Hematopoietic multipotent progenitor cell (in vitro differentiated cells): ENCODE measurements at places on chromosomes 2 and 18.

DNA sequence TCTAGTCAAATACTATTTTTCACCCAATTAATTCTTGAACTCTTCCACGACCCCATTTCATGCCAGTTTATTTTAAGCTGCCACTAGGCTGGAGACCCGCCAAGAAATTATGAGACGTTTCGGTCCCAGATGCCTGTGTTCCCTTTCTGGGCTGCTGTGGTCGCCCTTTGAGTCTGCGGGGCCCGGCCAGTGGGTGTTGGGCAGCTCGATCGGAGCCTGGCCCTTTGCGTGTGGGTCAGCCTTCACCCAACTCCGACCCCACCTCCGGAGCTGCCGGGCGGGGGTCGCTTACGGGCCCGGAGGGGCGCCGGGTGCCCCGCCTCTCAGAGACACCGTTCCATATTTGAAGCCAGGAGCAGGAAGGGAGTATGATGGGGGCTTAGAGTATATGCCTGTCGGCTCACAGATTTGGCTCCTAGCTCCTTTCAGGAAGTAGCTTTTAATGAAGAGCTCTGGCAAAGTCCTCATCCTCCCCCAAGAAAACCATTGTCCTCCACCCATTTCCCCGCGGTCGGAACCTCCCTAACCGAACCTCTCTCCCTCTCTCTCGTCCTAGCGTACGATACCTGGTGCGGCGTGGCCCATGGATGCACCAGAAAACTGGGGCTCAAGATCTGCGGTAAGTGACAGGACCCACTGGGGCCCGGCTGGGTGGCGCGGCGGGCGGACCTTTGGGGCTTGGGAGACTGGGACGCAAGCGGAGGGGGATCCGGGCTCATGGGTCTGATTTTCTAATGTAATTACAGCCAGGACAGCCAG is 5.0 kb downstream of the GAD1 start:
- no peak for DNase-seq

GRCh38 chr2:172211512-172211911 is 108.8 kb upstream of the DLX2 start:
- DNase-seq: no peak

DNA sequence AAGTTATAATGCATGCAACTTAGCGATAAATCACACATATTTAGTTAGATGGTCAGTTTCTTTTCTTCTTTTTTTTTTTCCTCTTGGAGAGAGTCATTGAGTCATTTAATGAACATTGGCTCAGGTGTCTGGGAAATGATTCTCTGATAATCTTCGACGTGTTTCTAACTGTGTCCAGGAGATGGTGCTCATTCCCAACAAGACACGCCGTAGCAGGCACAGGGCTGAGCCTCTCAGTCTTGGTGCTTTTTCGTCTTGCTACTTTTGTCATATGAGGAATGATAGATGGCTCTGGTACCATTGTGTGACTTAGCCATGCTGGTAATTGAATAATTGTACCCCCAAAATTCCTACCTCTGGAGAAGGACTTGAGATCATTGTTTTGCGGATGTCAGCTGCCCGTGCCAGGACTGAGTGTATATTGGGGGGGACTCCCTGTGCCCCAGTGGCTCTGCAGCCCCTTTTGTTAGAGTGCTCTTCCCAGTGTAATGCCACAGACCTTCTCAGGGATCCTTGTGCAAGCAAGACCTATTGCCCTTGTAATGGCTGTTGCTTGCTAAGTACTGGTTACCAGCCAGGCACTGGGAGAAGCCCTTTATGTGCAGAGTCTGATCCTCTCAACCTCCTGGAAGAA is 107.6 kb upstream of the CYRIA start:
- DNase-seq: peak; percentile 33

- DNase-seq: no peak
Observed at GRCh38 chr18:79302120-79302519, 93.6 kb upstream of the NFATC1 start.

DNA sequence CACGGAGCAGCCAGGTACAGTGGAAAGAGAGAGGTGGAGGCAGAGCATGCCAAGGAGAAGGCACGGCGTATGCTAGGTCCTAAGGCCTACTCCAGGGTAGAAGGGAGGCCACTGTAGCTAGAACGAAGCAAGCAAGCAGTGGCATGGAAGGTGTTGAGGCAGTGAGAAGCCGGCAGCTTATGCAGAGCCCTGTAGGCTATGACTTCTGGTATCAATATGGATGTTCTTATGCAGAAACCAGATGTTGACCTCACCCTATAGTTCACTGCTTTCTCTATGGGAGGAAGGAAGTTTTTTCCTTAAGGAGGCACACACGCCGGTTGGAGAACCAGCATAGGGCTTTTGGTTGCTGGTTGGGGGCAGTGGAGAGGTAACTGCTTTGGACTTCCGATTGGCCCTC is 6.1 kb downstream of the MGAT5 start:
- DNase-seq: no peak

DNA sequence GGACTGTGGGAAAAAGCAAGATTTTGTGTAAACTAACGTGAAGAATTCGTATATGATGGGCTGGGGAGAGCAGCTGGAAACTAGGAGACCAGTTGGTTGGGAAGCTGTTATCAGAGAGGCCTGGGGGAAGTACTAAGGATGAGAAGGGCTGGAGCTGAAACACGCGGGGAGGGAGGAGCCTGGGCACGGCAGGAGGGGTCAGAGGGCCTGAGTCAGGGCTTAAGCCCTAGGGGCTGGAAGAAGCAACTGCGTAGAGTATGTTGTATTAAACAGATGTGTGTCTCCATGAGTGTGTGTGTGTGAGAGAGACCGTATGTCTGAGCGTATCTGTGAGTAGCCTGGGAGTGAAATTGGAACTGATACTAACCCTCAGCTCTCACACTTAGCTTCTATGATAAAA is 8.4 kb downstream of the POMC start:
- DNase-seq: peak; percentile 17

DNA sequence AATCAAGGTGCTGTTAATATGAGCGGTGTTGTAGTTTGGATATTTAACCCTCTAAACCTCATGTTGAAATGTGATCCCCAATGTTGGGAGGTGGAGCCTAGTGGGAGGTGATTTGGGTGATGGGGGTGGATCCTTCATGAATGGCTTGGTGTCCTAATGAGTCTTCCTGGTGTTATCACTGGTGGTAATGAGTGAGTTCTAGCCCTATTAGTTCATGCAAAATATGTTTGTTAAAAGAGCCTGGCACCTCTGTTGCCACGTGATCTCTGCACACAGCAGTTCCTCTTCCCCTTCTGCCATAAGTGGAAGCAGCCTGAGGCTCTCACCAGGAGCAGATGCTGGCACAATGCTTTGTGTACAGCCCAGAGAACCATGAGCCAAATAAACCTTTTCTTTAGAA is 158.4 kb downstream of the FMNL2 start:
- no peak for DNase-seq

DNA sequence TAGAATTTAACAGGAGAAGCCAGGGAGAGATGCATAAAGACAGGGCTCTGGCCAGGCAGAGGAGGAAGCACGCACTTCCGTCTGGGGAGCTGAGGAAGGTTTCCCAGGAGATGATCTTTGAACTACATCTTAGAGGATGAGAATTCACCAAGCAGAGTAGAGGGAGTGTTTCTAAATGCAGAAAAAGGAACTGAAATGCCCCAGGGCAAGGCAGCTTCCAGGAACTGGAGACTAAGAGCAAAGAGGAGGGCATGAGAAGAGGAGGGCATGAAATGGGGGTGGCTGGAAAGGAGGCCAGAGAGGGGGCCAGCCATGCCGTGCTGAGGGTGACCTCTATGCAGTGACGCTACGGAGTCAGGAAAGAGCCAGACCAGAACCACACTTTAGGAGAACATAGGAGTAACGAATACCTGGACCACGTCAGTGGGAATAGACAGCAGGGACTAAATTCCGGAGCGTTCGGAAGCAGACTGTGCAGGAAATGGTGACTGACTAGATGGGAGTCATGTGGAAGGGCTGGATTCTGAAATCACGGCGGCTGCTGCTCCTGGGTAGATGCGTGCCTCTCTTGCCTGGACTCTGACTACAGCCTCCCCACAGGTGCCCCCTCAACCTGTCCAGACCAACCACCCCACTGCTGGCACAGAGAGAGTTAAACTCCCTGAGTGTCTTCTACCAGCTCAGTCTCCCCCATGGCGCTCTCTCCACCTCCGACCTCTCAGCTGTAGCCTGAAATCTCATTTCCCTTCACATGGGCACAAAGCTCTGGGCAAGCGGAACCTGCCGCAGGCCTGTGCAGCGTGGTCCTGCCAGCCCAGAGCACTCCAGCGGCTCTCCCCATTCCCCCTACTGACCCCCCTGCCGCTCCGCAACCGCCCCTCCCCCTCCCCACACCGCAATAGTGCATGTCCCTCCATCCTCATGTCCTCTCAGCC is 87.0 kb upstream of the RTN4 start:
- no peak for DNase-seq

DNA sequence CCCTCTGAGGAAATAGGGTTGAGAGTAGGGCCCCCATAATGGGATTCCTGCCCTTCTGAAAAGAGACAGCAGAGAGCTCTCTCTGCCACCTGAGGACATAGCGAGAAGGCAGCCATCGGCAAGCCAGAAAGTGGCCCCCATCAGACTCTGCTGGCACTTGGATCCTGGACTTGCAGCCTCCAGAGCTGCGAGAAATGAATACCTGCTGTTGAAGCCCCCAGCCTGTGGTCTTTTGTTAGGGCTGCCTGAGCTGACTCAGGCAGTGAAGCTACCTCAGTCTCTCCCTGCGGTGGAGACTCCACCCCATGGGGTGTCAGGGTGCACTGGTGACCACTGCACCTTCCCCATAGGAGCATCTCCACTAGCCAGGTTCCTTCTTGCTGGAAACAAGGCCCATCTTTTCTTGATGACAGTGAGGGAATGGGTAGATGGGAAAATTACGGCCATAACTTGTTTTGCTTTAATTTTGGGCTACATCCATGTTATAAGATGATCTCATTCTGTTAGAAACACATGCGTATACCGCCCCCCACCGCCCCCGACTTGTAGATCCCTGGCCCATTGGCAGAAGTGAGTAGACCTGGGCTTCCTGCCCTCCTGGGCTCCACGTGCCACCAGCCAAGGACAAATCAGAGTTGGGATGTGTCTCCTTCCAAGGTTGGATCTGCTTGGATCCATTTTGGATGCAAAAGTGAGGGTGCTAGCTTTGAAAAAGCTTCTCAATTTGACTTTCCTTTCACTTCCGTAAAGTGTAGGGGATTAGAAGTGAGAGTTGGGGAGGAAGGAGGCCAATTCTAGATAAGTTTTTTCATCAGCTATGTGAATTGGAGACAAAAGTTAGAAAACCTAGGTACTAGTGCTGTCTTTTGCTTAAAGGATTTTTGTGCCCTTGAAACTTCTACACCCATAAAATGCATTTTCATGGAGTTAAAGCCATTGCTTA is 42.9 kb downstream of the NCK2 start:
- DNase-seq: no peak

DNA sequence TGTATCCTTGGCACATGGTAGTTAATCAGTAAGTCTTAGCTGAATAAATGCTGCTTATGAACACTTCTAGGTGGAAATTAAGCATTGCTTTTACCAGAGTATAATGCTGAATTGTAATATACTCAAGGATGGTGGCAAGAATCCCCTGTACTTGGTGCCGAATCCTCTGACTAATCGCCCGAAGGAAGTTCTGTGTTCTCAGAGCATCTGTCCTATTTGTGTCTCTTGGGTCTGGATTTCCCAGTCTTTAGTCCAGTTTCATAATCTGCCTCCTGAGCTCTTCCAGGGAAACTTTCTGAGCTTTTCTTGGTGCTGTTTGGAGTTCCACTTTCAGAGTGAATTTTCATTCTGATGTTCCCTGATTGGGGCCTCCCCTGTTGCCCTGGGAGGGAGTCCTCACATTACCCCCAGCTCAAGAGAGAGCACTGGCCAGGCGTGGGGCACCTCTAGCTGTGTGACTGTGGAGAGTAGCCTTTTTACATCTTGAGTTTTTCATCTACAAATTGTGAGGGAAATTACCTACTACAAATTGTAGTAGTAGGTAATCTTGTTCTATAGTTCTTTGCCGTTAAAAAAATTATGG is 144.9 kb downstream of the LTBP1 start:
- no peak for DNase-seq

DNA sequence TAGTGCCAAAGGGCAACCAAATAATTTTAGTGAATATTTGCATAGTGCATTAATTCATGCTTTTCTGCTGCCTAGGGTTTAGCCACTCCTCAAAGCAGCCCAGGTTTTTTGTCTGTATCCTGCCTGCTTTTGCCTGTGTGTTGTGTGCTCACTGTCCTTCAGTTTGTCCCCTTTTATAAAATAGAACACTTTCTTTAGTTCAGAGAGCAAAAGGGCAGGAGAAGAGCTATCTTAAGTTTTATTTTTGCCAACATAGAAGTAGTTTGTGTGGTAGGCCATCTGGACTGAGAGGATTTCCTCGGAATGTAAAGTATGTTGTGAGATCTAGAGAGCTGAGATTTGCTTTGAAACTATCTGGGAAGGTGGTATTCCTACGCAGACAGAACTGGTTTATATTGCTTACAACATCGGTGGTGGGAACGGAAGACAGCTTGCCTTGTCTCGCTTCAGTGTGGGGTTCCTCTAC is 64.9 kb downstream of the EML4 start:
- no peak for DNase-seq

DNA sequence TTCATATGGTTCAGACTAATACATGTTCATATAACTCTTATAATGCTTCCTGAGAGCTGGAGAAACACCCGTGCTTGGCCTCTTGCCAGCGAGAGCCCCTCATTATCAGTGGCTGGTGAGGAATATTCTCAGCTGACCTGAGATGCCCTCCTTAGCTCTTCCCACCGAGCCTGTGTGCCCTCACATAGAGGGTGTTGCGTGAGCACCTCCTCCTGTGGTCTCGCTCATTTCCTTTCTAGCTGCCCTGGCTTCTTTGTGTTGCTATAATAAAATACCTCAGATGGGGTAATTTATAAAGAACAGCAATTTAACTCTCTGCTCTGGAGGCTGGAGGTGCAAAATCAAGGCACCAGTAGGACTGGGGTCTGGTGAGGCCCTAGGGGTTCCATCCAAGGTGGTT is 80.5 kb upstream of the ALKAL2 start:
- no peak for DNase-seq

DNA sequence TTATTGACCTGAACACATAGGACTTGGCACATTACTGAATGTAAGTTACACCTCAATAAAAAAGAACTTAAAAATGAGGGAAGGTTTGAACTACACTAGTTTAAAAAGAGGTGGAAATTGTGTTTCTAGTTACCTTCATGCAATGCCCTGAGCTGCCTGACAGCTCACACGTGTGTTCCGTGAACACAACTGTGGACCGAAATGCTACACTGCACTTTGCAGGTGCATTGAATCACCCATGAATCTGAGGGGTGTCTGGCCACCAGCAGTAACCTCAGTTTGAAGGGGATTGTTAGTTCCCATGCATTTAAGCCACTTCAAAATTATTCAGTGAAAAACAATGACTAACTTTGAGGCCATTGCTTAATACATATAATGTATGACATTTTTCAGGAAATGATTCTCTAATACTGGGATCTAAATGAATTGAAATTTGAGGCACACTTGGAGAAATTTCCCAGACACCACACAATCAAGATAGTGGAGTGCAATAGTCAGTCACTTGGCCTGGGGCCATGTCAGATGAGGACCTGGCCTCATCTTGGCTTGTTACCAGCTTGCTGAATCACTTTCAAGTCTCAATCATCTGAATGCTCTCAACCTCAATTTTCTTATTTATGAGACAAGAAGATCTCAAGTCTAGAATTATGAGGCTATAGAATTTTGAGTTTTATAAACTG is 59.3 kb downstream of the MYL12B start:
- DNase-seq: peak; percentile 19
